Right renal pelvis (tissue), 4 donors: ENCODE measurements at places on chromosomes 3 and 15.

GRCh38 chr3:100947119-100947518, 46.1 kb downstream of the ABI3BP start:
- no peak for DNase-seq

GRCh38 chr15:50235794-50236193, 29.7 kb downstream of the HDC start:
- DNase-seq: no peak

DNA sequence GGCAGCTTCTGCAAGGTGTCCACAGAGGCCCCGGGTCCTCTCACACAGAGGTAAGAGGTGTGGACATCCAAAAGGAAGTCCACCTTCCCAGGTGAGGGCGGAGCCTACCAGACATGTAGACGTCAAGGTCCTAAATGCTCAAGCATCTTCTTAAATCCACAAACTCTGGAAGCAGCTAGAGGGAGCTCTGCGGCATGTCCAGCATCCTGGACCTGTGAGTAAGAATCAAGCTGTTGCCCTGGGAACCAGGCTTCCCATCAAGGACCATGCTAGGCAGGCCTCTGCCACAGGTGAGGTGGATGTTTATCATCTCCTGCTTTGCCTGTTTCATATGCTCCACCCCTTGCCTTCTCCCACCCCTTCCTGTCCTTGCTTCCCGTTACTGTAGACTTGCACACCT, 368.2 kb downstream of the GABRG3 start:
- no peak for DNase-seq

DNA sequence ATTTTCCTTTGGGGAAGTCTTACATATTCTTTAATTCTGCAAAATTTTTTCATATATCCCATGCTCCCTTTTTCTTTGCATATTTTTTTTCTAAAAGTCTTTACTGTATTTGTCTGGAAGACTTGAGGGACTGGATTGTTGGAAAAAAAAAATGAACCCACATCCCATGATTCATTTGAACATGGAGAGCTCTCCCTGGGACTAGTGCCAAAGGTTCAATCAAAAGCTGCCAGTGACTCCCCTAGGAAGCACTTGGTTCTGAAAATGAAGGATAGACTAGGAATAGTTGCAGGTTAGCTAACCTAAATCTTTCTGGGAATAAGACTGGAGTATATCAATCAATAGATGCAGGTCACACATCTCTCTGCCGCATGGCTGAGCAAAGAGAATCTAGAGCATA, 16.4 kb upstream of the BNC1 start:
- no peak for DNase-seq

GRCh38 chr15:74226761-74227540, 9.2 kb upstream of the CCDC33 start:
- no peak for DNase-seq

GRCh38 chr3:160210799-160211221, 14.4 kb upstream of the C3orf80 start:
- DNase-seq: no peak

DNA sequence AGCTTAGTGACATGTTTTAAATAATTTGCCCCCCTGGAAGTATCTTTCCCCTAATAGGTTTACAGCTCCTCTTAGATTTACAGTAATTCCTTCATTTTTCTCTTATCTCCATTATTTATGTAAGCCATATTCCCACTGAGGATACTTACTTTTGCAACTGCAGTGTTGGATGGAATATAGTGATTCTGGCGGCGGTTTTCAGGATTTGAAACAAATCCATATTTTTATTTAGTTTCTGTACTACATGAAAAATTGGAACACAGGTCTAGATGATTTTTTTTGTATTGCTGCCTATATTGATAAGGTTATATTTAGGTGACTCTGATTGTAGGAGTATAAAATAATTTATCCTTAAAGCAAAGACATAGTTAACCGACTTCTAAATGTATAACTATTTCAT, 391.6 kb upstream of the SUCLG2 start:
- DNase-seq: no peak

GRCh38 chr3:175121225-175121624, 262.1 kb downstream of the NAALADL2 start:
- no peak for DNase-seq

DNA sequence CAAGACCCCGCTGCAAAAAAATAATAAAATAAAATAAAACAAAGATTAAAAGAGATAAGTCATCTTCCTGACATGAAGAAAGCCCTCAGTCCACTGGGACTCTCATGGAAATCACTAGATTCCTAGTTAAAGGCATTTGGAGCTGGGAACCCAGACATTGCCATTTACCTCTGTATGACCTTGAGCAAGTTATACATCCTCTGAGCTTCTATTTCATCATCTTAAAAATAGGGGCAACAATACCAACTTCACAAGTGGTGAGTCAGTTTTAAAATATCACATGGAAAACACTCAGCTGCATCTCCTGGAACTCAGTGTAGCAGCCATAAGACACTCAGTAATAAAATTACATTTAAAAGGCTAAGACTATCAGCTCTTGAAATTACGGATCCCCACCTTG, 334.8 kb downstream of the ERC2 start:
- no peak for DNase-seq

DNA sequence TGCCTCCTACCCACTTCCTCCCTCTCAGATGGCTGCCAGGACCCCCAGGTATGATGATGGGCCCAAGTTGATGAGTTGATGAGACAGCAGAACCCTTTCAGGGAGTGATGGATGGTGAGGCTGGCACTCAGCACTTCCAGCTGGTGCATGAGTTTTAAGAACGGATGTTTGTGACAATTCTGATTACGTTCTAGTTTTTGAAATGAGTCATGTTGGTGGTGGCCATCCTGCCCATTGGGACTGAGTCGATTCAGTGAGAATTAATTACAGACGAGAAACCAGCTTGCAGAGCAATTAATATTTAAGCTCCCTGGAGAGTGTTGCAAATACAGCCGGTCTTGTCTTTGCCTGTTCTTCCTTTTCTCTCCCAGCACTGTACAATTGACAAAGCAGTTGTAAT, 56.9 kb upstream of the NR2C2 start:
- DNase-seq: no peak

GRCh38 chr15:45203182-45203581, 15.4 kb upstream of the SHF start:
- no peak for DNase-seq

DNA sequence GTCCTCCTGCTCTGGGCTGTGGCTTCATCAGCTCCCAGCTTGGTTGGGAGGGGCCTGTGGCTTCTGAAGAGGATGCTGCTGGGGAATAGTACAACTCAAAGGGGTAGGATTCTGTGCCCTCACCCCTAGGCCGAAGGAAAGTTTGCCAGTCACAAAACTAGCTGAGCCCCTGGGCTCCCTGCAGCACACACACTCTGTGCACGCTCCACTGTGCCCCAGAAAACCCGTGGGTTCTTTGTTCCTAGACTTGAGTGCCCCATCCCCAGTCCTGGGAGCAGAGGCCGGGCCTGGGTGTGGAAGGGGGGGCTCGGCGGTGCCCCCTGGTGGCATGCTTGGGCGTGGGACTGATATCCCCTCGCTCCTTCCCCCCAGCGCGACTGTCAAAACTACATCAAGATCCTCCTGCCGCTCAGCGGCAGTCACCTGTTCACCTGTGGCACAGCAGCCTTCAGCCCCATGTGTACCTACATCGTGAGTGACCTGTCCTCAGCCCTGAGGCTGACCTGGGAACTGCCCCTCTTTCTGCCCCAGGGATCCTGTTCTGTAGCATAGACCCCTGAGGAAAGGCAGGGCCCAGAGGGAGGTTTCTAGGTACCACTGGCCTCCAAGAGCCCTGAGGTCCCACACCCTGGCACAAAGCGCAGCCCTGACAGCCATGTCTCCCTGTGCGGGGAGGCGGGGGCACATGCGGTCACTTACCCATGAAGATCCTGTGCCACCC, 14.2 kb downstream of the CIB1 start:
- no peak for DNase-seq

DNA sequence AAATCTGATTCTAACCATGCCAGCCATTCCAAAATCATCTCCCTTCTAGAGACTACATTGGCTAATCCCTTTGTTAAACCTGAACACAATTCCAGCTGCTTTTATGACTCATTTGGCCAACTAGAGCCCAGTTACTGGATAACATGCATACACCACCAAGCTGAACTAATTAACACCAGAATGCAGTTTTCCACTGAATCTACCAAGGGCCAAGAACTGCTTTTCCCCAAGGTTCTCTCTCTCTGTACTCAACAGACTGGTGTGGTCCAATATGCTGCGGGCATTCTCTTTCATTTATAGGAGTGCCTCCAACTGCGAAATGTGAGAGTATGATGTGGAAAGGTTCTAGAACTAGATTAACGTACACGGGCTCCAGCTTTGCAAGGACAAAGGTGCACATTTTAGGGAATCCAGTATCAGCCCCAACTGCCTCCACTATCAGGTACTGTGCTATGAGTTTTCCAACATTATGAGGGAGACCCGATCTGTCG, 1.5 kb downstream of the CHSY1 start:
- no peak for DNase-seq

DNA sequence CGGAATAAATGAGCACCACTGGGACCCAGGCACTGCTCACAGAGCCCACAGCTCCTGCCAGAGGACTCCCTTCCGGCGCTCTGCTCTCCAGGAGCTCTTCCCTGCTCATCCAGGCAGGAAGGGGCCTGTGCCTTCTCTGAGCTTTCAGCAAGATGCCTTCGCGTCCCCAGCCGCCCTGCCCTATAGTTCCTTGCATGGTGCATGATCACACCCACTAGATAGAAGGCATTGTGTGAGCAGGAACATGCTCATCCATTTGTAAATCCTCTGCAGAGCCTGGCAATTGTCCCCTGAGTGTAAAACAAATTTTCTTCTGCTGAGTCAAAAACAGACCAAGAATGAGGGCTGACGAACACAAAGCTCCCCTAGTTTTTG, 181.6 kb downstream of the MEGF11 start:
- DNase-seq: no peak

GRCh38 chr15:81025721-81026370, 25.1 kb downstream of the TLNRD1 start:
- DNase-seq: no peak

GRCh38 chr3:165770781-165771180, 66.4 kb downstream of the BCHE start:
- no peak for DNase-seq

GRCh38 chr15:77497942-77498361, 77.3 kb downstream of the HMG20A start:
- no peak for DNase-seq

DNA sequence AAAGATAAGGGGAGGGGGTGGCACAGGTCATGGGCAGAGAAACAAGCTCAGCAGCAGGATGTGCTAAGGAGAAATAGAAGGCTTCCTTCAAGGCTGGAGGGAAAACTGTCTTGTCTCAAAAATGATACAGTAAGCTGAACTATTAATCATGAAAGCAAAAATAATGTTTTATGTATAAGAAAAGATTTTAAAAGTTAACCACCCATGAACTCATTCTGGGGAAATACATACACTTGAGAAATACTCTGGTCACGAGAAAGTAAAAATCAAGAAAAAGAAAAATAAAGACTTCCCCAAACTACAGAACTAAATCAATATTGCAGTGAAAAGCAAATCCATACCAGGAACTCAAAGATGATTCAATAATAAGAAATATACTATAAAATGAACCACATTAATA, 80.7 kb downstream of the KLF13 start:
- DNase-seq: no peak

DNA sequence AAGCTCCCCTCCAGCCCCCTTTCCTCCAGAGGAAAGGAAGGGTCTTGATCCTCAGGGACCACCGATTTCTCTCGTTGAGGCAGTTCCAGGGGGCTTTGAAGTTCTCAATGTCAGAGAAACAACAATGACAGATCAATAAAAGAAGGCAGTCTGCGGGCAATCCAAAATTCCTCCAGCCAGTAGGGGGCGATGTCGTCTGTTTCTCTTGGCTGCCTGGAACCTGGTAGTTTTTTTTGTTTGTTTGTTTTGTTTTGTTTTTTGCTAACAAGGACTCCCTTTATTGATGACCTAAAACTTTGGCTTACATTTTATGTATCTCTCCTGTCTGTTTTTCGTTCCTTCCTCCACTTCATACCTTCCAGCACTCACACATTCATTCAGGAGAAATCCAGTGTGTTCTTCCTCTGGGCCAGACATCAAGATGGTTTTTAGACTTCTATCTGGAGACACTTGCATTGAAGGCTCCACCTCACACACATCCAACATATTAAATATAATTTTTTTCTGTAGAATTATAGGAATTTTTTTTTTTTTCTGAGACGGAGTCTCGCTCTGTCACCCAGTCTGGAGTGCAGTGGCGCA, 276.6 kb downstream of the RPLP1 start:
- no peak for DNase-seq

DNA sequence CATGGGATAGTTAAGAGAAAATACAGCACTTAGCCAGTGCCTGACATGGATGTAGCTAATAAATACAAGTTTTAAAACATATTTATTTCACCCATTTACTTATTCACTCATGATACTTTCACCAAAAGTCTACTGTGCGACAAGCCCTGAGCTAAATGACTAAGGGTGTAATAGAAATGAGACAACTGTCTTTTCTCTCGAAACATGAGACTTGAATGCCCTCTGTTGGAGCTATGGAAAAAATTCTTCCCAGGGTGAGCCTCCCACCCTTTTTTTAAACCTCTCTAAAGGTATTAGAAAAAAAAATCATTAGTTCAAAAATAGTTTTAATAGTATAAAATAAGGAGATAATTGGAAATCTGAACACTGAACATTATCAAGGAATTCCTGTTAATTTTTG, 24.3 kb upstream of the RPL14 start:
- no peak for DNase-seq

DNA sequence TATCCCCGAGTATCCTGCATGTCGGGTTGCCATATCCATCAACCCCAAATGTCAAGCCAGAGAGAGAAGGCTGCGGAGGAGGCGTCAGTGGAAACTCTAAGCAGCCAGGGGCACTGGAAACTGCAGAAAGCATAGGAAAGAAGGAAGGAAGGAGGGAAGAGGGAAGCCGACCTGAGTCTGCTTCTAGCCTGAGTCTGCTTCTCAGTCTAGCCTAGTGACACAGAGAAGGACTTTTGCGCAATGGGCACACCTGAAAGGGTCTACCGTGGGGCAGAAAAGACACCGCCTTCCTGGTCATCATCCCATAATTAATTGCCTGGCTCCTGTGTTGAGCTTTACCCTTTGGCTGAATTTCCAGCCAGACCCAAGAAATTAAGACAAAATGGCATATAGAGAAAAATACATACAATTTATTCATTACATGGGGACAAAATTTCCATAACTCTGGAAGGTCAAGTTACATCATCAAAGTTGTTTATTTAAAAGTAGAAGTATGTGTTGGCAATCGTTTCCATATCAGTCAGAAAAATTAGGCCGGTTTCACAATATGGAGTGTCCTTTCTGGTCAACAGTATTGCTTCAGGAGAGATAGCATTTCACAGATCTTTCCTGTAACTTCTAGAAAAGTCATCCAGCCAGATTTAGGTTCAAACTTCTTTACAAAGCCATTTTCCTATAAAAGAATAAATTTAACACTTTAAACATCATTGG, 10.3 kb downstream of the BCL2A1 start:
- no peak for DNase-seq

- no peak for DNase-seq
Measured at GRCh38 chr15:64058279-64058678, 12.0 kb upstream of the DAPK2 start.

- no peak for DNase-seq
Measured at GRCh38 chr15:43095708-43096347, 10.0 kb downstream of the UBR1 start.

- no peak for DNase-seq
Measured at GRCh38 chr3:146969356-146969755, 364.2 kb upstream of the PLSCR5 start.

GRCh38 chr15:63288778-63289378, 11.5 kb downstream of the APH1B start:
- DNase-seq: no peak

GRCh38 chr15:80739919-80740318, 39.3 kb upstream of the CEMIP start:
- DNase-seq: no peak
